ENCODE measurements at places on chromosomes 2 and 18. TPM values are rescaled to one million over a fixed set of nuclear protein-coding genes. Genes with fewer than 3 reads are reported as not detected.

DNA sequence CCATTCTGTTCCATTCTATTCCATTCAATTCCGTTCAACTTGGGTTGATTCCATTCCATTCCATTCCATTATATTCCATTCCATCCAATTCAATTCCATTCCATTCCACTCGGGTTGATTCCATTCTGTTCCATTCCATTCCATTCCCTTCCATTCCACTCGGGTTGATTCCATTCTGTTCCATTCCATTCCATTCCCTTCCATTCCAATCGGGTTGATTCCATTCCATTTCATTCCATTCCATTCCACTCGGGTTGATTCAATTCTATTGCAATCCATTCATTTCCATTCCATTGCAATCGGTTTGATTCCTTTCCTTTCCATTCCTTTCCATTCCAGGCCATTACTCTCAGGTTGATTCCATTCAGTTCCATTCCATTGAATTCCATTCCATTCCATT is 1138.4 kb downstream of the RPIA start:
- no peak for DNase-seq

DNA sequence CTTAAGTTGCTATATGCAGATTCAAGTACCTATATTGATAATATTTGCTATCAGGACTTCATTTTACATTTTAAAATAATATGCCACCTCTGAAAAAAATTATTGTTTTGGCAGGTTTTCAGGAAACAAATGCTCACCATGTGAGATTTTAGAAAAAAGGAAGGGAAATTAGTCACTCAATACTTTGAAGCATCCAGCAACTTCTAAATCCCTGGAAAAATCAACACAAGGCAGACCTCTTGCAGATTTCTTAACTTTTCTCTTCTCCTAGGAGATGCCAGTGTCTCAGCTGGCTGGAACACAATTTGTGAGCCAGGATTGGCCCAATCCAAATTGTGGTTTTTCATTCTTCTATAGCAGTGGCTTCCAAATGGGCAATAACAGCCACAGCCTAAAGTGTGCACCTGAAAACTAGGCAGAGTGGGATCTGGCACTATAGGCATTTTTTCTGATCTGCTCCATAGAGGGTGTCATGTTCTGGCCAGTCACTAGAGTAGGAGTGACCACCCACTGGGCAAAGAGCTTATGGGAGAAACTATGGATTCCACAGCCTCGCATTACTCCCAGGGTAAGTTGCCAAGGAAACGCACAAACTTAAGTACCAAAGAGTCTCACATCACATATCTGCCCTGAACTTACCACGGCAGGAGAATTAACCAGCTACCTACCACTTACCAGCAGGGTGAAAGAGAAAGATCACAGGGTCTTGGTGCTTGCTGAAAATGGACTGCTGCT is 28.1 kb upstream of the THOC1 start:
- DNase-seq = no peak

- DNase-seq = peak; percentile 56
Measured at GRCh38 chr2:134782792-134783191, 55.6 kb upstream of the ACMSD start.

- DNase-seq = no peak
Measured at GRCh38 chr2:105315314-105315713, 14.2 kb downstream of the TGFBRAP1 start.

The SERPINB5 gene
- total RNA-seq = not detected

All from neural progenitor cell (in vitro differentiated cells).